ENCODE measurements at places on chromosomes 12 and 14. TPM values are rescaled to one million over a fixed set of nuclear protein-coding genes. Genes with fewer than 3 reads are reported as not detected.
A peak's percentile ranks its signal among the peaks of the same experiment; 100 is the strongest.

- no peak overlapping the region for H3K4me3 ChIP-seq
- no peak for DNase-seq
- peaks cover 52% of the 10 kb centered on the region for H3K4me1 ChIP-seq
- peaks cover 8% of the 10 kb centered on the region for H3K36me3 ChIP-seq
- H3K27me3 ChIP-seq = no peaks in the 10 kb centered on the region
- peak overlapping the region; percentile 14 for H3K27ac ChIP-seq
These were observed 2.2 kb downstream of the NPFF start for GRCh38 chr12:53505086-53505485.

- DNase-seq = no peak
- peaks cover 6% of the 10 kb centered on the region for H3K27me3 ChIP-seq
- no peaks in the 10 kb centered on the region for H3K36me3 ChIP-seq
- no peak overlapping the region for H3K27ac ChIP-seq
- H3K4me3 ChIP-seq = no peak overlapping the region
- peaks cover 6% of the 10 kb centered on the region for H3K4me1 ChIP-seq
These were observed 4.0 kb downstream of the CCDC63 start for GRCh38 chr12:110850762-110851161.

Gene MAP3K9
- total RNA-seq = 0.83 TPM

DNA sequence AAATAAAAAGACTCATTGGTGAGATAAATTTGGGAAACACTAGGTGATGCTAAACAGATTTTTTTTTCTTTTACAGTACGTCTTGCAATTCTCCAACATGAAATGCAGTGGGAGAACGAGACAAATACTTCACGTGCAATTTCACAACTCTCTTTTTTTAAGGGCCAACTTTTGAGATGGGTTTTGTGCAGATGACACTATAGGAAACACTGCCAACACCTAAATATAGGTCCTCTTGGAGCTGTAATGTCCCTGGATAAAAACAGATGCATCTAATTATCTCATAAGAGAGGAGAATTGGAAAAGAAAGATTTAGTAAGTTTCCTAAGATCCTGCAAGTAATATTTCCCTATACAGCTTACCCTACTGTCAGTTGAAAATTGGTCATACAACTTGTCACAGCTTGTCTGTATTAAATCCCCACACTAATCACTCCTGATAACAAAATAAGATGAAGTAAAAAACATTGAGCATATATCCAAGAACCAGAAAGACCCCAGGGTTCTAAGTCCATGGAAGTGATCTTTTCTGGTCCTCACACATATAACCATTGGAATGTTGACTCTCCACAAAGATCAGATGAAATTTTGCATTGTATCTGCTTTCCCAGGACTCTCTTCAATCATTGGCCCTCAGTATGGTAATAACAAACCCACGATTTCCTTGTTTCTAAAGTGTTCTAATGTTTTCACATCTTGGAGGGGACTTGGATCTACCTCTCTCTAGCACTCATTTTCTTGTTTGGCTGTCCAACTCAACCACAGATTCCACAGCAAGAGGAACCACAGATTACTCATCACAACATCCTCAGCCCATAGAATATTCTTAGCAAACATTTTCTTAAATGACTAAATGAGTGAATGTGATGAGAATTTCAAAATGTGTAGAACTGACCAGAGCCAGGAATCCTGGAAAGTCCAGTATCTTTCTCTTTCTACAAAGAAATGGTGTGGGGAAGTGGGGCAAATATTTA, 769.4 kb upstream of the USP15 start:
- no peaks in the 10 kb centered on the region for H3K36me3 ChIP-seq
- H3K4me1 ChIP-seq = no peaks in the 10 kb centered on the region
- no peak for DNase-seq
- H3K4me3 ChIP-seq = no peak overlapping the region

DNA sequence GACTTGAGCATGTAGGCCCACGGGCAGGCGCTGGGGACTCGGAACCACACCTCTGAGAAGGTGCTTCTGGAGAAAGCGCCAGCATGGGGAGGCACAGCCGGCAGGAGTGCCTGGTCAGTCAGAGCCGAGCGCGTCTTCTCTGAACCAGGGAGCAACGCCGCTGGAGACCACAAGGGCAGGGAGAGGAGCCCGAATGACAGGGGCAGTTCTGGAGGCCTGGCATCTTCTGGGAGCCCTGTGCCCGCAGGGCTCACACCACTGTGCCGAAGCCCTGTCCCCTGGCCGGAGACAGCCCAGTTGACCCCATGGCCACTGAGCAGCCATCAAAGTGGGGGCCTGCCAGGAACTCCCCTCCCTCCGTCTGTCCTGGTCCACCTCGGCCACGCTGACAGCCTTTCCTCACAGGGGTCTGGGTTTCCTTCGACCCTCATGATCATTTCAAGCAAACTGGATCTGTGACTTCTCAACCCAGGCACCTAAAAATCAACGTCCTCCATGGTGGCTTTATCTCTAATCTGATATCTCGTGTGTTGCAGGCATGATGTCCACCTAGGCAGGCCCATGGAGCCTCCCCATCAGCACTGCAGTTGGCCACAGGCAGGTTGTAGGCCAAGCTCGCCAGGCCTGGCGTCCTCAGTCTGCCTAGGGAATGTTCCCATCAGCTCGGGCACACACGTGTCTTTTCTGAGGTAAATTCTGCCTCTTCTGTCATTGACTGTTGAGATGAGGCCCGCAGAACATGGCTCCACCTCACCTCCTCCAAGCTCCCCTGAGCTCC, 299.3 kb upstream of the RTL1 start:
- H3K27ac ChIP-seq = no peak overlapping the region
- no peak overlapping the region for H3K4me3 ChIP-seq
- no peaks in the 10 kb centered on the region for H3K36me3 ChIP-seq

Gene RDH12
- total RNA-seq = not detected

Gene KRT72
- not detected for total RNA-seq

Gene SLC22A17
- total RNA-seq = 21.4 TPM

Gene CHGA
- total RNA-seq = 1.4 TPM

Gene SRSF9
- 52.7 TPM for total RNA-seq

Gene CNTN1
- 65.6 TPM for total RNA-seq

DNA sequence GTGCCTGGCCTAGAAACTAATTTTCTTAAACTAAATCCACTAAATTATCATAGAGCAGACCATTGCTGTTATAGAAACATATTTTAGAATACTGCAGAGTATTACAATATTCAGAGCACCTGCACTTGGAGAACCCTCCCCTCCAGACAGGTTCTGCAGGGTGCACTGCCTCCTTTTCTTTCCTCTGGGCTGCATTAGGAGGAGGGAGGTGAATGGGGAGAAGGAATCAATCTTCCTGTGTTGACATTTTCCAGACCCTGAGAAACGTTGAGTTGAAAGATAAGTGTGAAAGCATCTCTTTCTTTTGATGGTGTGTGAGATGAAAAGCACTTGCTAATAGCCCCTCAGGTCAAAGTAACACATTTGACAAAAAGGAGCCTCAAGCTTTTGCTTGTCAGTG, 7.3 kb downstream of the SYNE2 start:
- H3K4me3 ChIP-seq = no peak overlapping the region
- no peak overlapping the region for H3K27ac ChIP-seq
- no peak for DNase-seq
- H3K27me3 ChIP-seq = no peaks in the 10 kb centered on the region

Gene INHBE
- total RNA-seq = not detected

GRCh38 chr12:113650476-113650875, 178.8 kb upstream of the LHX5 start:
- H3K4me3 ChIP-seq = no peak overlapping the region
- H3K4me1 ChIP-seq = no peaks in the 10 kb centered on the region
- DNase-seq = no peak
- no peaks in the 10 kb centered on the region for H3K27me3 ChIP-seq
- H3K27ac ChIP-seq = no peak overlapping the region

Gene NPFF
- not detected for total RNA-seq

GRCh38 chr12:124616394-124617221, 49.2 kb upstream of the NCOR2 start:
- no peaks in the 10 kb centered on the region for H3K27me3 ChIP-seq
- no peak overlapping the region for H3K4me3 ChIP-seq
- H3K4me1 ChIP-seq = peaks cover 25% of the 10 kb centered on the region
- H3K36me3 ChIP-seq = no peaks in the 10 kb centered on the region
- H3K27ac ChIP-seq = no peak overlapping the region
- DNase-seq = no peak

GRCh38 chr14:79040790-79041189, 870.6 kb downstream of the NRXN3 start:
- no peaks in the 10 kb centered on the region for H3K4me1 ChIP-seq
- DNase-seq = no peak
- H3K4me3 ChIP-seq = no peak overlapping the region
- no peaks in the 10 kb centered on the region for H3K27me3 ChIP-seq

- no peak overlapping the region for H3K4me3 ChIP-seq
- H3K27ac ChIP-seq = no peak overlapping the region
- H3K27me3 ChIP-seq = no peaks in the 10 kb centered on the region
- H3K36me3 ChIP-seq = no peaks in the 10 kb centered on the region
- DNase-seq = no peak
These were observed 312.8 kb upstream of the SLC16A7 start for GRCh38 chr12:59282999-59283398.

Gene ANKRD52
- 23.3 TPM for total RNA-seq
